ENCODE measurements at places on chromosomes 3 and 15.

GRCh38 chr15:53080484-53080883 is 290.3 kb upstream of the ONECUT1 start:
- no peak for DNase-seq

- DNase-seq, result no peak
Measured at GRCh38 chr3:184227481-184227935, 1.9 kb upstream of the VWA5B2 start.

- DNase-seq, result peak; percentile 52
Measured at GRCh38 chr3:53162672-53163443, 1.8 kb downstream of the PRKCD start.

- no peak for DNase-seq
Measured at GRCh38 chr3:151318313-151318712, 1.7 kb upstream of the GPR87 start.

DNA sequence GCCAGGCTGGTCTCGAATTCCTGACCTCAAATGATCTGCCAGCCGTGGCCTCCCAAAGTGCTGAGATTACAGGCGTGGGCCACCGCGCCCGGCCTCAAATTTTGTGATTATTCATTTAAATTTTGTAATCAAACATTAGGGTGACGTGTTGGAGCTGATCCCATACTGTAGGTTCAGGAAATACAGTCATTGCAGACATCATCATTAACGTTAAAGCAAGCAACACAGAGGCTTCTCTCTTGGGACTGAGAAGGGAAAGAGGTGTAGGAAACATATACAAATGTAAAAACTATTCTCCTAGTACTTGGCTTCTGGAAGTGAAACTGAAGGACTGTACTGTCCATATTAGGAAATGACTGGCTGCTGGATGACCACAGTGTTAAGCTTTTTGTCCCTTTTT is 11.1 kb upstream of the ARID3B start:
- DNase-seq, result no peak

GRCh38 chr15:52466716-52467115 is 62.0 kb downstream of the MYO5A start:
- no peak for DNase-seq

DNA sequence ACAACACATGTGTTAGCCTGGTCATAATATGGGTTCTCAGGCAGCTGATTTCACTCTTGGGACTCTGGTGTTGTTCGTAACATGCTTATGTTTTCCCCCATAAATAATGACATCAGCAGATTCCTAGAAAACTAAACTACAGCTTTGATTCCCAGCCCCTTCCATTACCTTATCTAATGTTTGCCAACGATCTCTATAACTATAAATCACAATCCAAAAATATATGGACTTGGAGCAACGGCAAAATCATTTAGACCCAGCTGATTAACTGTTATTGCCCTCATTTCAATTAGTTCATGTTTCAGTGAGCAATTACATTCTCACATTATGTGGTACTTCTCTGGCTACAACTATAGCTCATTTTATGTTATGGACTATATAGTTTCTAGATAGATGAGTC is 531.3 kb downstream of the MAGI1 start:
- DNase-seq, result no peak

GRCh38 chr3:76826861-76827260 is 213.0 kb upstream of the ROBO2 start:
- no peak for DNase-seq

DNA sequence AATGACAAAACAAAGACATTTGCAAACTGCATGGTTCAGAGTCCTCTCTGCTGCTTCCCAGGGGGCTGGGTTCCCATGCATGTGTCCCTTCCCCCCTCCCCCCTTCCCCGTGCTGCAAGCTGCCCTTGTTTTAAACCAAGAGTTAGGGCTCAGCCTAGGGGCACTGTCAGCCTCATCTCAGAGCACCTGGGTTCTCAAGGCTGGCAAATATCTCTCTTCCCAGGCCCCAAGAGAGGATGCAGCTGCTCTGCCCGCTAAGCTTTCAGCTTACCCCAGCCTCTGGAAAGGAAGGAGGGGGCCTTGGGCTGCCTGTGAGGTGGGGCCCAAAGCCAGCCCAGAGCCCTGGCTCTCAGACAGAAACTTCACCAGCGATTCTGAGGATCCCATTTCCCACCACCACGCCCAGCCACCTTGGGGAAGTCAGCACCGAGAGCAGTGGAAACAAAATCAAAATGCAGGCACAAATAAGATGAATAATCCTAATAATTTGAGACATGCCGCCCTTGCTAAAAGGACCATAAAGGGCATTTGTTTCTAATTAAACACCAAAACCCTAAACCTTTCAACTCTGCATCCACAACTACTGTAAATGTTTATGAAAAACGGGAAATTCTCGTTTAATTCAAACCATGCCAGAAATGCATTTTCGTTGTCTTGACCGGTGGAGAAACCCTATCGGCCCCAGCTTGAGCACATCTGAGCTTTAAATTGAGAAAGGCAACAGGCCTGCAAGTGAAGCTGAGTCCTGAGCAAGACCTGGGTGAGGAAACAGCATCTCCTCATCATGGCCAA is 67.7 kb upstream of the WNT5A start:
- no peak for DNase-seq

- DNase-seq, result no peak
Measured at GRCh38 chr3:154023148-154023547, 98.0 kb upstream of the ARHGEF26 start.

DNA sequence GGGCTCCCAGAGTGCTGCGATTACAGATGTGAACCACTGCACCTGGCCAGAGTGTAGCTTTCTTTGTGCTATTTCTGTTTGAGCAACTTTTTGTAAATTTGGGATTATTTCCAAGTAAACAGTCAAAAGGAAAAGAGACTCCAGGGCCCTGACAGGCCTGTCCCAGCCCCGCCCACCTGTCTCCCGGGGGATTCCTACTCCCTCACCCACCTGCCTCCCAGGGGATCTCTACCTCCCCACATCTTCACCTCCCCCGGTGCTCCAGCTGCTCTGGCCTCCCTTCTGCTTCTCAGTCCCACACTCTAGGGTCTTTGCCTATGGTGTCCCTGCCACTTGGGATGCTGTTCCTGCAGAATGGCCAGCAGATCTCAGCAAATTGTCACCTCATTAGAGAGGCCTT is 7.0 kb downstream of the RHCG start:
- no peak for DNase-seq

GRCh38 chr3:27253831-27254230 is 115.4 kb downstream of the NEK10 start:
- no peak for DNase-seq

DNA sequence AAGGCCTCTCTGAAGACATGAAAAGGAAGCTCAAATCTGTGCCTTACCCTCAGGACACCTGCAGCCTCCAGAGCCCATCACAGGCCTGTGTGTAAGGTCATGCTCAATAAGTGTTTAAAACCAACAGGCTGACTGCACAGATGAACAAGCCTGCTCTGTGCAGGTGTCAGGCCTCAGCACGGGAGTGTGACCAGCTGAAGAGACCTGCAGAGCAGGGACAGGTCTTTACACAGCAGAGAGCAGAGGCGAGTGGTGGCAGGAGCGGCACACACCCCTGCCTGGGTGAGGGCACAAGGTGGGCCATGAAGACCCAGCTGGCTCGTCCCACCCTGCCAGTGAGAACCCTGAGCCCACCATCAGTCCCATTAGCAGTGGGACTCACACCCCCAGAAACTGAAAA is 56.9 kb downstream of the ROPN1B start:
- DNase-seq, result no peak

DNA sequence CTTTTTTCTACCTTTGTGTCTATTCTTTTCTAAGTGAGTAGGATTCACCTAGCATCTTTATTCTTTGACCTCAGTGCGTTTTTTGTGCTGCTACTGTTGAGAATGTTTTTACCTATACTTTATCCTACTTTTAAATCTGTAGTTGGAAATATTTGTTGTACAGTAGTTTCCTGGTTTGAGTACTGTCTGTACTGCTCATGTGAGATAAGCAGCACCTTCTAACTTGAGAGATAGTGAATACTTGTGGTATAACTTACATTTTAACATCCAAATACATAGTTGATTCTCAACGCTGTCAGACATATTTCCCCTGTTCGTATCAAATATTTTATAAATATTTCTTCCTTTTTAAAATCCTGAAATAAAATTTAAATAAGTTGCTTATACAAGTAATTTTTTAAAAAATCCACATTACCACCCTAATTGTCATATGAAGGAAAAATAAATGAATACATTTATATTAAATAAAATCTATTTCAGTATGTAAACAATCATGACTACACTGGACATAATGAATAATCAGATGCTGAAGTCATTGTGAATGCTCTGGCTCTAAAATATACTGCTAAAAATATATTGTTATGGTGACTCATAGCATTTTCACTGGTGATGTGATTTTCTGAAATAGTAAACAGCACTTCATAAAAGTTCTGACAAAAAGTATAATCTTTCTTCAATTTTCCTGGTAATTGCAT is 17.4 kb downstream of the ATP11B start:
- no peak for DNase-seq

- DNase-seq, result no peak
Measured at GRCh38 chr3:157669416-157669815, 166.2 kb upstream of the VEPH1 start.

- no peak for DNase-seq
Measured at GRCh38 chr15:89808160-89808870, 6.3 kb downstream of the ANPEP start.

- no peak for DNase-seq
Measured at GRCh38 chr3:121295979-121296378, 249.8 kb downstream of the POLQ start.

GRCh38 chr3:107806536-107806935 is 283.8 kb downstream of the BBX start:
- no peak for DNase-seq

DNA sequence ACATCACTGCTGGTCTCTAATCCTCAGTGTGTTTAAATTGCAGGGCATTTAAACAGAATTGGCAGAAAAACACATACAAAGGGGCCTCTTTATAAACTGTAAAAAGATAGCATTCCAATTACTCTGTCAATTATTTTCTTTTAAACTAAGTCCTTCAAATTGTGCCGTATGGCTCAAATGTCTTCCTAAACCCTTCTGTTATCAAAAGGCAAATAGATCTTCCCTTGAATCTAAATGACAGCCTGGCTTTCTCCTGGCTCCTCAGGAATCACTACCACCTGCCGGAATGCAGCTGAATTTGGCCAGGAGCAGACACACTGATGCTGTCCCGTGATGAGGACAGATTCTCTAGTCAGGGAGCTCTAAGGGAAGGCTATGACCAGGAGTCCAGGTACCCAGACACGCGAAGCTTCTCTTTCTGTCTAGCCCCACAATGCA is 85.6 kb downstream of the IGF2BP2 start:
- DNase-seq, result no peak

DNA sequence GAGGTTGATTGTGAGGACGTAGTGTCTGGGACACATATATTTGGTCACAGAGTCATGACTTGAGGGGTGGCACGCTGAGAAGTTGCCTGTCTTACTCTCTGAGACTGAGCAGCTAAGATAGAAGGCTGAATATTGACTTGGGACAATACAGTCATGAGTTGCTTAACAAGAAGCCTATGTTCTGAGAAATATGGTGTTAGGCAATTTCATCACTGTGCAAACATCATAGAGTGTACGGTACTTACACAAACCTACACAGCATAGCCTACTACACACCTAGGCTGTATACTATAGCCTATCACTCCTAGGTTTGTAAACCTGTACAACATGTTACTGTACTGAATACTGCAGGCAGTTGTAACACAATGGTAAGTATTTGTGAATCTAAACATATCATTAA is 30.3 kb upstream of the SPESP1 start:
- no peak for DNase-seq
